ENCODE measurements at places on chromosomes 4 and X.

DNA sequence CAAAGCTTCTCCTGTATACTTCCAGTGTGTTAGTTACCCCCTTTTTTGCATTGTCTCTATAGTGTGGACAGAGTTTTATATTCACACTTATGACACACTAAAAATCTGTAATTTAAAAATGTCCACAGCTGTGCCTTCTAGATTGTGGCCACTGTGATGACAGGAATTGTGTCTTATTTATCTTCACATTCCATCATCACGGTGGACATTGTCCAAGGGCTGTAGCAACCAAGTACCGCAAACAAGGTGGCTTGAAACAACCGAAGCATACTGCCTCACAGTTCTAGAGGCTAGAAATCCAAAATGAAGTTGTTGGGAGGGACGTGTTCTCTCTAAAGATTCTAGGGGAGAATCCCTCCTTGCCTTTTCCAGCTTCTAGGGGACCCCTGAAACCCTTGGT lies 32.3 kb downstream of the CHRNA9 start:
- DNase-seq, result no peak

DNA sequence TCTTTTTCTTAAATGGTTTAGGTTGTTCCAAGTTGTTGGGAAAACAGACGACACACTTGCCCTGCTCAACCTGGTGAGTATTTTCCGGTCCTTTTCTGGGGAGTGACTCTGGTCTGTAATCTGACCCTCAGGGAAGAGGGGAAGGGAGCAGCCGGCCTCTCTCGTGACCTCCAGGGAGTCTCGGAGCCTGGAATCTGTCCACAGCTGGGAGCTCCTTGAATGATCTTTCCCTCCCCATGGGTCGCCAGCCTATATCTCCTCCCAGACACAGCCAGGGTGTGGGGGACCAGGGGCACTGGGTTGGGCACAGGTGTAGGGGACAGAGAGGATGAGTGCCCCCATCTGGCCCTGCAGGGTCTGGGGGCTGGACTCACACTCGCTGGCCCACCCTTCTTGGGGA lies 18.9 kb downstream of the TMEM175 start:
- DNase-seq, result no peak

GRCh38 chr4:47631161-47631560 lies 146.1 kb downstream of the ATP10D start:
- DNase-seq, result no peak

DNA sequence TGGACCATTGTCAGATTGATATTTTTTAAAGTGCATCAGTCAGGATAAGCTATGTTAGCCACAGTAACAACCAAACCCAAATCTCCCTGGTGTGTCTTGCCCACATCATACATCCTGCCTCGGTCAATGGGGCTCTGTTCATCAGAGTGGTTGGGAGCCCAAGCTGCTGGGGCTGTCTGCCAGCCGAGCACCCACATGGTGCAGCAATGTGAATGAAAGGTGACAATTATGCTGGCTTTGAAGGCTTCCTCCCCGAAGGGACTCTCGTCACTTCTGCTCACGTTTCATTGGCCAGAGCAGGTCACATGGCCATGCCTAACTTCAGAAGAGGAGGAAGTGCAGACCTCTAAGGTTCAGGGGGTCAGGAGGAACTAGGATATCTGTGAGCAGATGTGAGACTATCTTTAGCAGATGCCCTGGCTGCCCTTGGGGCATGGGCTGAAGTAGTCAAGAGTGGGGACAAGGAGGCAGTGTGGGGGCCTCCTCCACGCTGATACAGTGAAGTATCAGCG lies 1.3 kb upstream of the JAKMIP1 start:
- no peak for DNase-seq

DNA sequence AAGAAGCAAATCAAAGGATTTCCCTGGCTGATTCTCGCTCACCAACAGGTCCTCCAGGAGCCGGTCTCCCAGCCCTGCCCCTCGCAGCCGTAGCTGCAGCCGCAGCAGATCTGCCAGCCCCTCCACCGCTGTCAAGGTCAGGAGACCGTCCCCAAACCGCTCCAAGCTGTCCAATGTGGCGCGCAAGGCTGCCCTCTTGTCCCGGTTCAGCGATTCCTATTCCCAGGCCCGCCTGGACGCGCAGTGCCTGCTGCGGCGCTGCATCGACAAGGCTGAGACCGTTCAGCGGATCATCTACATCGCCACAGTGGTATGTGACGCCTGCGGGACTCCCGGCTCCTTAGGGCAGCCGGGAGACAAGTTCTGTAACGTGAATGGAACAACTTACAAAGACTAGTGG lies 25.6 kb downstream of the SPATA18 start:
- DNase-seq, result no peak

- DNase-seq, result no peak
Observed at GRCh38 chr4:81257816-81258215, 42.8 kb upstream of the PRKG2 start.

DNA sequence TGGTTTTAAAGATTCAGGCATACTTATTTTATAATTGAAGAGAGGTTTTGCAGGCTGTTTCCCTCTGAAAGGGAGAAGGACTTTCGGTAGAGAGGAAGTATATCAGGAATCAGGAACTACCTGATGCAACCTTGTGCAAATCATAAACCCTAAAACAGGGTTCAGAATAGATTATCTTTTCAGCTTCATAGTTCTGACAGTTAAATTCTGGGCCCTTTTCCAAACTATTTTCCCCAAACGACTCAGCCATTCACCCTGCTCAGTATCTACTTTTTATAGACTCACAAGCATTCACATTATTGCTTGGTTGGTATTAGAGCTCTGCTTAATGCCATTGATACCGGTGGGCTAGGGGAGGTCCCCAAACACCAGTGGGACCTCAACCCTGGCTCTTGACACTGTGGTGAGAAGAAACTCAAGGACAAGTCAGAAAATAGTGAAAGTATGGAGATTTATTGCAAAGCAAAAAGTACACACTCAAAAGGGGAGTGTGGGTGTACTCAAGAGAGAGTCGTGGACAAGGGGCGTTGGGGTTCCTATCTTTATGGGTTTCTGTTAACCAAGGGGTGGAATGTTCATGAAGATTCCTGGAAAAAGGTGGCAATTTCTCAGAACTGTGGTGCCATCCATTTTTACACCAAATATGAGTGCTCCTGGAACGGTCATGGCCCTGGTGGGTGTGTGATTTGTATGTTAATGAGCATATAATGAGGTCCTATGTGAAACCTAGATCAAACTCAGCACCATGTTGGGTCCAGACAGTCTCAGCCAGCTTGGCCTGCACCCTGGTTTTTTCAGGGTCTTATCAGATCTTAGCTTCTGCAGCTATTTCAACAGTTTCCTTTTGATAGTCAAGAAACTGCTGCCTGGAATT lies 238.3 kb downstream of the DCLK2 start:
- DNase-seq, result no peak

DNA sequence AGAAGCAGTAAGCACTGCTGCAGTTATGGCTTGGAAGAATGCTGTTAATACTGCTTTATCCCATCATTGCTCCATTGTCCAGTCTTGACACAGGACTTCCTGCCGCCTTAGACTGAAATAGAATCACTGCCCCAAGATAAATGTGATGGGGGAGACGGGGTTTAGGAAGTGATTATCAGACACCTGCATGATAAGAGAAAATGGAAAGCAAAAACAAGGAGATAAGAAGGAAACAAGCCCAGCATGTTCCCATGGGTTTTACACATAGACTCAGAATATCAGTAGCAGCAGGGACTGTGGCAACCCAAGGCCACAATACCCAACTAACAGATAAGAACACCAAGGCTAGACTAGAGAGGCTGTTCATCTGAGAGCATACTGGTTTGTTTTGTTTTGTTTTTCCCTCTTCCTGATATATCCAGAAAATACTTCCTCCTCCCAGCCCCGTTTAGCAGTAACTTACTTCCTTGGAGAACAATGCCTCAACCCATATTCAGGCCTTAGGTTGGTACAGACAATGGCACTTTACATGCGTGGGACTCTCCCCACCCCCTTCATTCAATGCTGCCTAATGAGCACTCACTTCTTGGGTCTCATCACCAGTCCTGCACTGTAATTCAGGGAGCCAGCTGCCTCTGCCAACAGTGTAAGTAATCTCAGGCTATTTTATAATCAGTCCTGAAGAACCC lies 232.6 kb downstream of the CBR4 start:
- no peak for DNase-seq

DNA sequence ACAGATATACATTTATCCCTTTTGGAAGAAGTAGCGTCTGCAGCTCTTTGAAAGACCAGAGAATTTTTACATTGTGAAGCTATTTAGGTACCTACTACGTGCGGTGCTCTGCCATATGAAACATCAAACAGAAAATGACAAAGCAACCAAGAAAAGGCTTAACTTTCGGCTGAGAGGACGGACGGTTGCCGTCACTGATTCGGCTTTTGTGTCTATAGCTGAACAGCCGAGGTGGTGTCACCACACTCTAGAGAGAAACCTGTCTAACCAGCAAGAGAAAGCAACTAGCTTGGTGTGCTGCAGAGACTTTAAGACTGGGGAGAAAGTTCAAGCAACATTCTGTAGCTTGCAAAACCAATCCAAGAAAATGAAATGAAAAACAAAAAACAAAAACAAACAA lies 145.5 kb downstream of the SHOX start:
- DNase-seq, result no peak
